ENCODE measurements at places on chromosomes 2 and 18.

- DNase-seq: no peak
Observed at GRCh38 chr18:21689736-21690135, 14.8 kb downstream of the ABHD3 start.

DNA sequence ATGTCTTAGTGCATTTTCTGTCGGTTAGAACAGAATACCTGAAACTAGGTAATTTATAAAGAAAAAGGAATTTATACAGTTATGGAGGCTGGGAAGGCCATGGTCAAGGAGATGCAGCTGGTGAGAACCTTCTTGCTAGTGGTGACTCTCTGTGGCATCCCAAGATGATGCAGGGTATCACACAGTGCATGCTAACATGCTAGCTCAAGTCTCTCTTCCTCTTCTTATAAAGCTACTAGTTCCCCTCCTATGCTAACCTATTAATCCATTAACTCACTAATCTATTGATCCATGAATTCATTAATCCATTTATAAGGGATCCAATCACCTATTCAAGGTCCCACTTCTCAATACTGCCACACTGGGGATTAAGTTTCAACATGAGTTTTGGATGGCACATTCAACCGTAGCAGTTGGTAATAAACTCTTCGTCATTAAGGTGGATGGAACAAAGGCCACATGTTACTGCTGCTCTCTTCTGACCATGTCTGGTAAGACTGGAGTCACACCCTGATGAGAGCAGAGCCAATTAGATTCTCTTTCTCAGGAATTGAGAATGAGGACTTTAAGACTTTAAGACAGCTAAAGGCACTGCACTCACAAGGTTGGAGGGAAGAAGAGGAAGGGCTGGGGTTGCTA is 211.6 kb upstream of the SMAD7 start:
- no peak for DNase-seq

DNA sequence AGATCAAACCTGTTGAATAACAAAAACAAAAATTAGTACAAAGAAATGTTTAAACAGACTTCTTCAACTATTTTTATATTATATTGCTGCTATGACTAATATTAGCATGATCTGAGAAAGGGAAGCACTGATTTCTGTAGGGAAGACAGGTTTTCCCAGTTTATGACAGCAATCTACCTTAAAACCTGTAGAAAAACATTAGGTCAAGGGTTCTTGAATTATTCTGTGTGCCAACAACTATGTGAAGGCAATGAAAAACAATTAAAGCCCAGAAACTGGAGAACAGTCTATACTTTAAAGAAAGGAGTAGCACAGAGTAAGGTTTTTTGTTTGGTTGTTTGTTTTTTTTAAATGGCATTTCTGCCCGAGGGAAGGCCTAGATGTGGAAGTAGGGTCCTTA is 23.3 kb downstream of the PUM2 start:
- no peak for DNase-seq

- DNase-seq: no peak
Observed at GRCh38 chr18:46324087-46324955, 220.1 kb downstream of the HAUS1 start.

DNA sequence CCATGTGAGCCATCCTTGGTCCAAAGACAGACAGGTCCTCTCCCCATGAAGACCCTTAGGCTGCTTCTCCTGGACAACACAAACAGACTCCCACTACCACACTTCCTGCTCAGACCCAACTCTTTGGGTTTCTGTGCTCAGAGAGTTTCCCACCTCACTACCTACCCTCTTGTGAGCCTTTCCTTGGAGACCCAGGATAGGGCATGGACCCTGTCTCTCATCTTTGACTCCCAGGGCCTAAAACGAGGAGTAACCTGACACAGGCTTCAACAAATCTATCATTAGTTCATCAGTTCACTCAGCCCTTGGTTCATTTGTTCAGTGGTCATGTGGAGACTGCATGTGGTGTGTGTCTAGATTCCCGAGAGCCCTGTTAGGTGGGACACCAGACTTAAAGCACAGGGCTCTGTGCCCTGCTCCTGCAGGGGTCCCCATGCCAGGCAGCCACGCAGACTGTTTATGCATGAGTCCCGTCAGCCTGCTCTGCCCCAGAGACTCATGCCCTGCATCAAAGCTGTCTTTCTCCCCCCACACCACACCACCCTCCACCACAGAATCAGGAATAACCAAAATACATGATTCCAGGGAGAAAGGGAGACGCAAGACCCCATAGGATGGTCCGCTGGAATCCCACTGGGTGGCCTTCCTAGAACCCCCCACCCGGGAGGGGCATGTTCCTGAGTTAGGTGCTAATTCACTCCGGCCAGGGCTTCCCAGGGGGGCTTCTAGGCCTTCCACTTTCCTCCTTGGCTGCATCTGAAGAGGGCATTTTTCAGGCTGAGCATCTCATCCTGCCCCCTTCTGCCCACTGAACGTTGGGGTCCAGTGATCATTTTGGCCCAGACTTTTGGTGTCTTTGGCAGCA is 100.2 kb upstream of the TEX51 start:
- no peak for DNase-seq

GRCh38 chr2:79512442-79513401 is at the start of gene CTNNA2:
Gene CTNNA2 (plus strand): TSS chr2:79513051.
- no peak for DNase-seq

Data from left ventricle myocardium inferior (tissue), 1 donor.